Hepatocyte (in vitro differentiated cells): ENCODE measurements at places on chromosomes 12 and 14.

- DNase-seq, result no peak
Measured at GRCh38 chr14:55381561-55381960, 30.1 kb downstream of the ATG14 start.

DNA sequence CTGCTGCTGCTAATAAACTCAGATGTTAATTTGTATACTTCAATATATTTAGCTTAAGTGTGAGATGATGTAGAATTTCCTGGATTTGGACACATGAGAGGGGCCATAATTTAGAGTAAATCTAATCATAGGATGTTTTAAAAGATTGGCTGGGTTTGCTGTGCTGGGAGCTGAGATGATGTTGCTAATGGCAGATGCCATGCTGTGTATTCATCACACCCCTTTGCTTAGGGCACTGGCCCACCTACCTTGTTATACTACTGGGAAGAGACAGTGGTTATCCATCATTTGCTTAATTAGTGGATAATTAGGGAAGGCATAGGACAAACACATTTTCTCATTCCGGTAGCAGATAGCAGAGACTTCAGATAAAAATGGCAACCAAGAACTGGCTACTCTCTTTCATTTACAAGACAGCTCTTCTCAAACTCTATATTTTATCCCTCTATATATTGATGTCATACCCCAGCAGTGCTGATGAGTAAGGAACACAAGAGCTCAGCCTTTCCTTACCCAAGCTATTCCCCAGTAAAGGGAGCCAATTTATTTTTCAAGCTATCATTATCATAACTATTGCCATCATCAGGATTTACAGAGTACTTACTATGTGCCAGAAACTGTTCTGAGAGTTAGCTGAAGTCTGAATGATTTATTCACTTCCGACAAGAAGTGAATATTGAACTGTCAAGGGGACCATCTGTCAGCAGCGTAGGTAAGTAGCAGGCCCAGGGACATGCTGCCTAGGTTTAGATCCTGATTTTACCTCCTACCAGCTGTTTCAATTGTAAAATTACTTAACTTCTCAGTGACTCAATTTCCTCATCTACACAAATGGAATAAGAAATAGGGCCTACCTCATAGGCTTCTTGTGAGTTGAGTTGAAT is 204.6 kb upstream of the FLRT2 start:
- DNase-seq, result no peak

GRCh38 chr12:109389146-109389545 is 41.4 kb downstream of the MYO1H start:
- no peak for DNase-seq

GRCh38 chr14:32374155-32374554 is 45.1 kb downstream of the AKAP6 start:
- DNase-seq, result no peak

- no peak for DNase-seq
Measured at GRCh38 chr12:76462668-76463224, 96.8 kb downstream of the OSBPL8 start.

GRCh38 chr14:72301352-72301751 is 369.1 kb downstream of the RGS6 start:
- DNase-seq, result no peak

GRCh38 chr12:16349131-16349460 is 1.7 kb downstream of the MGST1 start:
- DNase-seq, result peak; percentile 54

DNA sequence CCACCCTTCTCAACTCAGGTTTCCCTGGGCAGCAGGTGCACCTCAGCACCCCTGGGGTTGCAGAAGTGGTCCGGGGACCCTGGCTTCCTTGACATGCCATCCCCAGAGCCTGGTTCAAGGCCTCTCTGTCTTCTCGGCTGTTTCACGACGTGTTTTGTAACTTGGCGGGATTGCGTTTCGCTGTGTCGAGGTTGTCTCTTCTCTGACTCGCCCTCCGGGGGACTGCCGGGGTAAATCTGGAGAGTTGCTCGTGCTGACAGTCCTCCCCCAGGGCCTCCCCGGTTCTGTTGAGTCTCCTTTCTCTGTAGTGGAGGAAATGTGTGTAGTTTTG is 25.6 kb downstream of the MEG3 start:
- no peak for DNase-seq

- no peak for DNase-seq
Measured at GRCh38 chr12:2897418-2897817, 6.7 kb downstream of the TULP3 start.

DNA sequence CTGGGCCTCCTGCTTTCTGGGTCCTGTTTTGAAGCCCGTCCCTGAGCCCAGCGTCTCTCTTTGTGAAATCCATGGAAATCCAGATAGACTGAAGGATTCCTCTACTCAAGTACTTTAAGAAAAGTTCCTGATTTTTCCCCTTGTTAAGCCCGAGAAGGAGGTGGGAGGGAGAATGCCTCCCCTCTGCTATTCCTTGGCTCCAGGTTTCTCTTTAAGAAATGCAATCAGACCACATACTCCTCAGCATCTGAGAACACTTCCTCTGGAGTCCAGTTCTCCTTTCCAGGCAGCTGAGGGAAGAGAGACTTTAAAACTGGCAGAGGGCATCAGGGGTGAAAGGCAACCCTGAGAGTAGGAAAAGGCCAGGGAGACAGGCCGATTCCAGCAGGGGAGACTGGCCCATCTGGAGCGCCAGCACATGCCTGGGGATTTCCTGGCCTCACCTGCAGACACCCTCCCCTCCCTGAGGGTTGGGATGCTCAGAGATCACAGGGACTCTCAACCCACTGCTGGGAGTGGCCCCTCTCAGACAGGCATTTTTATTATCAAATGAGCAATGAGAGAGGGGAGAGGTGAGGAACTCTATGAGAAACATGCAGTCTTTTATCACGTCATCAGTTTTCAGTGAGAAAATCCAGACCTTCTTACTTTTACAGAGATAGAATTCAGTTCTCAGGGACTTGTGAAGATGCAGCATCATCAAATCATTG is 2.0 kb upstream of the EMP1 start:
- peak; percentile 72 for DNase-seq
